Tibial nerve (tissue), 4 donors: ENCODE measurements at places on chromosomes 6 and 20. TPM values are rescaled to one million over a fixed set of nuclear protein-coding genes. Genes with fewer than 3 reads are reported as not detected.

DNA sequence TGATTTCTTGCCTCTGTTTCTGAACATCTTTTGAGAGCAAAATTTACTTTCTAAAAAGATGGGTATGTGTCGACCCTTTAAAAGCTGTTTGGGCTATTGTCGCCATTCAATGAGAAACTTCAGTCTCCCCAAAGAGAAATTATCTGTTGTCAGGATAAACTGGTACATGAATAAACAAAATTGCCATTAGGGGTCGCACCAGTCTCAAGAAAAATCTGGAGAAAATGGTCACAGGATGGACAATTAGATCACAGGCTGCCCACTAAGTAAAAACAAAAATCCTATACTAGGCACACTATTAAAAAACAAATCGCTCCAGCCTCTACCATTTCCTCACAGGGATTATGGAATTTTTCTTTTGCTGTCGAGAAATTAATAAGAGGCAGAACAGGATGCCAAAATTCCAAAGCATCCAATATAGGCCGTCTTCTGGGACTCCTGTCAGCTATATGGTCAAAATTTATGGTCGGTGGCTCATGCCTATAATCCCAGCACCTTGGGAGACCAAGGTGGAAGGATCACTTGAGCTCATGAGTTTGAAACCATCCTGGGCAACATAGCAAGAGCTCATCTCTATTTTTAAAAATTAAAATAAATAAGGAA lies 5.5 kb upstream of the HLA-E start:
- DNase-seq = no peak
- H3K4me3 ChIP-seq = no peak overlapping the region
- no peaks in the 10 kb centered on the region for H3K36me3 ChIP-seq
- no peaks in the 10 kb centered on the region for H3K4me1 ChIP-seq

GRCh38 chr6:141634269-141634668 lies 498.5 kb upstream of the GJE1 start:
- no peaks in the 10 kb centered on the region for H3K36me3 ChIP-seq
- no peak overlapping the region for H3K4me3 ChIP-seq
- H3K27me3 ChIP-seq = no peaks in the 10 kb centered on the region
- DNase-seq = no peak
- no peak overlapping the region for H3K27ac ChIP-seq

GRCh38 chr6:106637051-106637716 lies 7.8 kb downstream of the QRSL1 start:
- peaks cover 11% of the 10 kb centered on the region for H3K36me3 ChIP-seq
- no peaks in the 10 kb centered on the region for H3K27me3 ChIP-seq
- no peak for DNase-seq
- H3K4me3 ChIP-seq = no peak overlapping the region

DNA sequence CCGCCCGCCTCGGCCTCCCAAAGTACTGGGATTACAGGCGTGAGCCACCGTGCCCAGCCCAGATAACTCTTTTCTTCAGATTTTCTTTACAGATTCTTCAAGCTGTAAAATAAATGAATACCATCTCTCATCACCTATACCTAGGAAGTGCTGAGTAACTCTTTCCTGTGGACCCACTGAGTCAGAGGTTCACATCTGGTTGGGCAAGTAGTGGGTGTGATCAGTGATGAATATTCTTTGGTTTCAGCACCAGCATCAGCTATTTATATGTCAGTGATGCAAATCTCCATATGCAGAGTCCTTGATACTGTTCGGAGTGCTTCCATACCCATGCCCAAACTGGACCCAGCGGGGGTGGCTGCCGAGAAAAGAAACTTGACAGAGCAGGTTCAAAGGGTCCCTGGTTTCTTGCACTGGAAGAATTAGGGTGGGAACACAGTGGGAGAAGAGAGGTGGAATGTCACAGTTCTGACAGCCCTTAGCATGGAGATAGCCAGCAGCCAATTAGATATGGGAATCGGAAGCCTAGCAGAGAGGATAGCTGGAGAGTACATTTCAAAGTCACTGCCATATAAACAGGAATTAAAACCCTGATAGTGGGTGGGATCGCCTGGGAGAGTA lies 64.9 kb upstream of the DDR1 start:
- H3K27me3 ChIP-seq = no peaks in the 10 kb centered on the region
- no peaks in the 10 kb centered on the region for H3K36me3 ChIP-seq
- no peak overlapping the region for H3K4me3 ChIP-seq
- DNase-seq = no peak
- H3K4me1 ChIP-seq = peaks cover 3% of the 10 kb centered on the region

DNA sequence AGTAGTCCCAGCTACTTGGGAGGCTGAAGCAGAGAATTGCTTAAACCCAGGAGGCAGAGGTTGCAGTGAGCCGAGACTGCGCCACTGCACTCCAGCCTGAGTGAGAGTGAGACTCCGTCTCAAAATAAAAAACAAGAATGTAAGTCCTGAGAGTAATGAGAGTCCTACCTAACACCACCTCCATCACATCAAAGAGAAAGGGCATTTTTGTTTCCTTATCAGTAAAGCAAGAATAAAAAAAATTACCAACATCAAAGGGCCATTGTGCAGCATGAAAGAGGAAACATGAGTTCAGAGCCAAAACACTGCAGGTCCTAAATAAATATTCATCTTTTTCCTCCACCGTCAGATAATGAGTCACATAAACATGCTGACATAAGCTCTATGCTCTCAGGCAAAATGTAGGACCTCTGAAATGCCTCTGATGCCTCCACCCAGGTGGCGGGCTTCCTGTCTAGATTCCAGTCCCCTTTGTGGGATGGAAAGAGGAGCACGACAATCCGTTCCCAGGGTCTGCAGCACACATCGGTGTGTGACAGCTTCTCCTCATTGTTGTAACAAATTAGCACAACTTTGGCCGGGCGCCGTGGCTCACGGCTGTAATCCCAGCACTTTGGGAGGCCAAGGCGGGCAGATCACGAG lies 7.2 kb downstream of the ATP9A start:
- no peak for DNase-seq
- H3K27me3 ChIP-seq = no peaks in the 10 kb centered on the region
- no peak overlapping the region for H3K27ac ChIP-seq

The DUSP15 gene
- 39.8 TPM for total RNA-seq
